AML-193 (cell line): ENCODE measurements at places on chromosomes 6 and 20.

GRCh38 chr6:160110586-160111123, 11.0 kb upstream of the SLC22A1 start:
- no peak for DNase-seq

DNA sequence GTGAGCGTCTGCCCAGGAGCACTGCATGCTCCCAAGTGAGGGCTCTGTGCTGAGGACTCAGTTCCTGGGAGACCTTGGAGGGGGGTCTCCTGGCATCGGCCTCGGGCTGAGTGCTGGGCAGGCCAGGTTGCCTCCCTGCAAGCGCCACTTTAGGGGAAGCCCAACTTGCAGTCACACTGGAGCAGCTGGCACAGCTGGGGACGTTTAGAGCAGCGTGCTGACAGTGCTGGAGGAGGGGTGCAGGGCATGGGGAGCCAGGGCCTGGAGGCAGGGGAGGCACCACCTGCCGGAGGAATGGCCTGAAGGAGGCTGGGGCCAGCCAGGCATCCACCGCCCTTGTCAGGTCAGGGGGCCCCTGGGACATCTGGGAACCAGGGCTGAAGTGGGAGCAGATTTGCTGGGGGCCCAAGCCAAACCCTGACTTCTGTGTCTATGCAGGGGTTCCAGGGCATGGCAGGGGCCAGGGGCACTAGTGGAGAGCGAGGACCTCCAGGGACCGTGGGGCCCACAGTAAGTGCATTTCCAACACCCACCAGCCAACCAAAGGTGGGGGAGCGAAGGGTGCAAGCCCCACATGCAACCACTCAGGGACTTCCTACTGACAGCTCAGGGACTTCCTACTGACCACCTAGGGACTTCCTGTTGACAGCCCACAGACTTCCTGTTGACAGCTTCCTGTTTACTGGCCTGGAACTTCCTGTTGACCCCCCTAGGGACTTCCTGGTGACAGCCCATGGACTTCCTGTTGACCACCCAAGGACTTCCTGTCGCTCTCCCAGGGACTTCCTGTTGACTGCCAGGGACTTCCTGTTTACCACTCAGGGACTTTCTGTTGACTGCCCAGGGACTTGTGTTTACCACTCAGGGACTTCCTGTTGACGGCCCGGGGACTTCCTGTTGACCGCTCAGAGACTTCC, 33.6 kb downstream of the COL20A1 start:
- no peak for DNase-seq

GRCh38 chr6:160464744-160465143, 116.6 kb downstream of the SLC22A3 start:
- DNase-seq = no peak

DNA sequence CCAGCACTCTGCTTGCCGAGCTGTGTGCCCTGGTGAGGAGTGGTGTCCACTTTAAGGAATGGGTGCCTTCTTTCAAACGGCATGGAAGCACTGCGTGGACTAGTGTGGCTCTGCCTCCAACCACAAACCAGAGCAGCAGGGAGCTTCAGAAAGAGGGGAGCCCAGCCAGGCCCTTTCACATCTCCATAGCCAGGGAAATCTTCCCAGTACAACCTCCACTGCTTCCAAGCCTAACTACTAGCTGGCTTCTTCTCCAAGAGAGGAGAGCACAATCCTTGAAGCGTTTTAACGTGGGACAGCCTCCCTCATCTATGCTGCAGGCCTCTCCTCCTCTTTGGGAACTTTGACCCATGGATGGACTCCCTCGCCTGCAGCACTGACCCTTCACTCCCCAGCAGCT, 26.7 kb downstream of the TNXB start:
- no peak for DNase-seq

DNA sequence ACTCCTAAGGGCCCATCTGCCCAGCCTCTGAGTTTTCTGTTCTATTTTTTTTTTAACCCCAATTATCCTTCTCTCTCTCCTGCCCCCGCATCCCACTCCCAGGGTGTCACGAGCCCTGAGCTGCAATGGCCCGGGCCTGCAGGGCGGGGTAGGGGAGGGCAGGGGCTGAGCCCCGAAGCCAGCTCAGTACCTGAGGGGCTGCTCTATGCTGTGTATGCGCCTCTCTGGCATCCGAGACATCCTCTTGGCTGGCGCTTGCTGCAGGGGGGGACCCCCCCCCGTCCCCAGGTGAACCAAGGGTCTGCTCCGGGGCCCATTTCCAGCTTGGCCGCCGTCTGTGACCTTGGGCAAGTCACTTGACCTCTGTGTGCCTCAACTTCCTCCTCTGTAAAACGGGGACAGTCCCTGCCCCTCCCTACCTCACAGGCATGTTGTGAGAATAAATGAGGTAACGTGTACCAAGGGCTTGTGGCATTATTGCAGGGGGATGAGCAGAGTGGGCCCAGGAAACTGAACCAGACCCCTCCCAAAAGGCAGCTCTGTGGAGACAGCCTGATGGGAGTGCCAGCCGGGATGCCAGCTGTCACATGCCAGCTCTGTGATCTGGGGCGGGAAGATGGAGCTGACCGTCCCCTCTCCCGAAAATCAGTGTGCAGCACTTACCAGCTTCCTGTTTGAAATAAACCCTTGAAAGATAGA, 13.0 kb upstream of the MYL9 start:
- no peak for DNase-seq

- DNase-seq = no peak
These were observed 96.6 kb upstream of the NXT1 start for GRCh38 chr20:23254034-23254433.

- no peak for DNase-seq
These were observed 17.9 kb upstream of the ZNF451 start for GRCh38 chr6:57072108-57072507.

DNA sequence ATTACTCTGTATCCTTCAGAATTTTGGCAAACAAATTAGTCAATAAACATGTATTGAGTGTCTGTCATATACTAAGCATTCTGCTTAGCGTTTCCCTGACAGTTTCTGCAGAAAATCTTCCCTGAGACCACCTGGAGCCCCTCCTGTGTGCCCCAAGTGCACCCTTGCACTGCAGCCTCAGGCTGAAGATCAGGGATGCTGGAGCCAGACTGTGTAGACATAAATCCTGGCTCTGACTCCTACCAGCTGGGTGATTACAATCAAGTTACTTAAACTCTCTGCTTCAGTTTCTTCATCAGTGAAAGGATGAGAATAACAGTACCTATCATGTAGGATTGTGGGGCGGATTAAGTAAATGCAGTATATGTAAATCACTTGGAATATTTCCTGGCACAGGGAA, 53.4 kb upstream of the VSTM2L start:
- DNase-seq = no peak

- no peak for DNase-seq
These were observed 478.0 kb downstream of the KIF16B start for GRCh38 chr20:16095226-16095625.

GRCh38 chr6:134680021-134680420, 269.9 kb downstream of the ALDH8A1 start:
- no peak for DNase-seq

GRCh38 chr6:107554918-107555317, 65.0 kb downstream of the SOBP start:
- no peak for DNase-seq

- no peak for DNase-seq
These were observed 20.1 kb downstream of the RNASET2 start for GRCh38 chr6:166936079-166936787.

DNA sequence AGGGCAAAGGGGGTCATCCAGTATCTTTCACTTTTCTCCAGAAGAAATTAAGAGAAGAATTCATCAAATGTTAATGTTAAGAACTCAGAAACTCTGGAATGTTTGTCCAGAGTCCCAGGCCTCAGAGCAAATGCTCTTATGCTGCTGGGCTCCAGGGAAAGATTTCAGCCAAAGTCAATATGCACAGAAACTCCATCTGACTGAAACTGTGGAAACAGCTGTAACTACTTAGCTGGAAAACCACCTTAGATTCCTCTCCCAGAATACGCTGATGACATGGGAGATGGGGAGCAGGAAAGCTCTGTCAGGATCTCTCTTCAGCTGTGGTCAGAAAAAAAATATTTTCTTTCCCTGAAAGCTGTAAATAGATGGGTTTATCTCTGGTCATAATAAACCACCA, 559.6 kb downstream of the RFPL4B start:
- DNase-seq = no peak

DNA sequence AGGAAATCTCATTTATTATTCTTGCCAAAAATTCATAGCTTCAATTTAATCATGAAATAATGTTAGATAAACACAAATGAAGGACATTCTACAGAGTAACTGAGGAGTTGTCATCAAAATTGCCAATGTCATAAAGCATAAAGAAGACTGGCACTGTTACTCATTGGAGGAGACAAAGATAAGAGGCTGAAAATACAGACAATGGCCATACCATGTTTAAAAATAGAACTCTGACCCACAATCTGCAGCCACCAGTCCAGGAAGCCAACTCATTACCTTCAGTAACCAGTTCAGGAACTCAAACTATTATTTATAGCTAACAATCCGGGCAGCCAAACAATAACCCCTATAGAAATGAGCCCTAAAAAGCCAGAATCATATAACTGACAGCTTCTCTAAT, 795.6 kb downstream of the TENT5A start:
- no peak for DNase-seq

DNA sequence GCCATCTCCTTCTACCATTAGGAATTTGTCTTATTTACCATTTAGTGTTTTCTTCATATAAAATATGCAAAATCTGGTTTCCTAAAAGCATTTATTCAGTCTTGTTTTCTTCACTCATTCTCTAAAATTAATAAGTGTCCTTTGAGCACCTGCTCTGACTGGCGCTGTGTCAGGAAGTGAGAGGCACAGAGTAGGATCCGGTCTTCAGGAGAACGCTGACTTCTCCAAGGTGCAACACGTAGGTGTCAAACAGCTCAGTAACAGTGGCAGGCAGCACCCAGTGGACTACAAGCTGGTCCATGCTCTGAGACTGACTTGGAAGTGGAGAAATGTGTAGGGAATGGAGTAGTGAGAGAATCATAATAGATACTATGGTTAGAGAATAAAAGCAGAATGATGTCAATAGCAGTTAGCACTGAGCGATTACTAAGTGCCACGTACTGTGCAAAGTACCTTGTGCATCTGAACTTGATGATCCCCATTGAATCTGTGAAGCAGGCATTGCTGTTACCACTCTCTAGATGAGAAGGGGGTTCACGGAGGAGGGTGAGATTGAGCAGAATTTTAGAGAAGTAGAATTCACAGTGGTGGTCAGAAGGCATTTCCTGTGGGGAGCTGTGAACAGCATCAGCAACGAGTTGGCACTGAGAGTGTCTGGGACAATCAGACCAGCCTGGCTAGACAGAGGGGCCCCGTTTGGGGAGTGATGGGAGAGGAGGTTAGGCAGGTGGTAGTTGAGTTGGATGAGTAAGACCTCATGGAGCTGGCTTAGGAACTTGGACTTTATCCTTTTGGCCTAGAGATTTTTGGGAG, 569.8 kb downstream of the QKI start:
- no peak for DNase-seq

GRCh38 chr6:2876210-2877056, 26.7 kb downstream of the SERPINB9 start:
- peak; percentile 30 for DNase-seq

DNA sequence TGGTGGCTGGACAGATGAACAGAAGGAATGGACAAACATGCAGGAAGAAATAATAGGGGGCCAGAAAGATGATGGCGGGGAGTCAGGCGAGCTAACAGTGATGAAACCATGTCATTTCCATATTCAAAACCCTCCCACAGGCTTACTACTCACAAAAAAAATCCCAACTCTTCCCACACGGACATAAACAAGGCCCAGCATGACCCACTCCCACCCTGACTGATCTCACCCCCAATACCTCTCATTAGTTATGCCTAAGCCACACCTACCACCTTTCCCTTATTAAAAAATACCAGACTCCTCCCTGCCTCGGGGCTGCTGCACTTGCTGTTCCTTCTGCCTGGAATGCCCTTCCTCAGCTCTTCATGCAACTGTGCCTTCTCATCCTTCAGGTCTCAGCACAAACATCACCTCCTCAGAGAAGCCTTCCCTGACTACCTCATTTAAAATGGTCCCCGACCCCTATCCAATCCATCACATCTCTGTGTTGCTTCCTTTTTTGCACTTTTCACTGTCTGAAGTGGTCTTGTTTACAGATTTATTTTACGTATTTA, 145.8 kb downstream of the PREX1 start:
- no peak for DNase-seq

GRCh38 chr6:93243231-93243778, 176.1 kb downstream of the EPHA7 start:
- DNase-seq = no peak

DNA sequence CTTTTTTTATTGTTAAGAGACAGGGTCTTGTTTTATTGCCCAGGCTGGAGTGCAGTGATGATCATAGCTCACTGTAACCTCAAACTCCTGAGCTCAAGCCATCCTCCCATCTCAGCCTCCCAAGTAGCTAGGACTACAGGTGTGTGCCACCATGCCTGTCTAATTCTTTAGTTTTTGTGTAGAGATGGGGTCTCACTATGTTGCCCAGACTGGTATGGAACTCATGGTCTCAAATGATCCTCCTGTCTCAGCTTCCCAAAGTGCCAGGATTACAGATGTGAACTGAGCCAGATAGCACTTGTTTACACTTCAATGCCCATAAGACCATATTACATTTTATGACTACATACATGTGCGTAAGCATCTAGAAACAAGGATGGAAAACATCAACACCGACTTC, 18.1 kb downstream of the EIF2S2 start:
- DNase-seq = no peak

DNA sequence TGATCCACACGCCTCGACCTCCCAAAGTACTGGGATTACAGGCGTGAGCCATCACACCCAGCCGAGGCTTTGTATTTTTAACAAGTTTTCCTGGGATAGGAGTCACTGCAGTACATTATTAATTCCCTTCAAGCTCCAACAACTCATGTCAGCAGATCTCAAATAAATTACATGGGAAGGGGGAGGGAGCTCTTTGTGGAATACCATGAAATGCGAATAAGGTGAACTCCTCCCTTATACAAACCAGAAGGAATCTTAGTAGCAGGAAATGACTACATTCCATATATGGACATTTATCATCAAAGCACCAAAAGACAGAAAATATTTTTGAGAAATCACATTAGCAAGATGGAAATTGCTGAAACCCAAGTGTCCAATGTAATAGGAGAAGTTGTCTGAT, 2.9 kb downstream of the GSS start:
- DNase-seq = no peak

DNA sequence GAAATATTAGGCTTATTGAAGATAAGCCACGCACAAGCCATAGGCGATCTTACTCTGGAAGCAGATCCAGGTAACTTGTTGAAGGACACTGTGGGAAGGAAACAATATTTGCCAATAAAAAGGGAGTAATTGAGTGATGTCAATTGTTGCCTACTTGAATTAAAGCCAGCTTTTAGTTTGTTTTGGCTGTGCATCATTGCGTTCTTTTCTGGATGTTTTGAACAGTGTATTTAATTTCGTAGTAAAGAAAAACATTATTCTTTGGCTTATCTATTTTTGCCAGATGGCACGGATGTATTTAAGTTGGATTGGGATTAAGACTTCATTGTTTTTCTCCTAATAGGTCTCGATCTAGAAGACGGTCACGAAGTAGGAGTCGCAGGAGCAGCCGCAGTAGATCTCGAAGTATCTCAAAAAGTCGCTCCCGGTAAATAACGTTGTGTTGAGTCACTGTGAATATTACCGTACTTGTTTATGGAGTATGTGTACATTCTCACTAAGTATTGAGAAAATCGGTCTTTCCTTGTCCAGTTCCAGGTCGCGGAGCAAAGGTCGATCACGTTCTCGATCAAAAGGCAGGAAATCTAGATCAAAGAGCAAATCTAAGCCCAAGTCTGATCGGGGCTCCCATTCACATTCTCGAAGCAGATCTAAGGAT, 2.6 kb downstream of the SRSF6 start:
- DNase-seq = no peak
